Stomach (tissue), 19 donors: ENCODE measurements at places on chromosomes 16 and 17.

DNA sequence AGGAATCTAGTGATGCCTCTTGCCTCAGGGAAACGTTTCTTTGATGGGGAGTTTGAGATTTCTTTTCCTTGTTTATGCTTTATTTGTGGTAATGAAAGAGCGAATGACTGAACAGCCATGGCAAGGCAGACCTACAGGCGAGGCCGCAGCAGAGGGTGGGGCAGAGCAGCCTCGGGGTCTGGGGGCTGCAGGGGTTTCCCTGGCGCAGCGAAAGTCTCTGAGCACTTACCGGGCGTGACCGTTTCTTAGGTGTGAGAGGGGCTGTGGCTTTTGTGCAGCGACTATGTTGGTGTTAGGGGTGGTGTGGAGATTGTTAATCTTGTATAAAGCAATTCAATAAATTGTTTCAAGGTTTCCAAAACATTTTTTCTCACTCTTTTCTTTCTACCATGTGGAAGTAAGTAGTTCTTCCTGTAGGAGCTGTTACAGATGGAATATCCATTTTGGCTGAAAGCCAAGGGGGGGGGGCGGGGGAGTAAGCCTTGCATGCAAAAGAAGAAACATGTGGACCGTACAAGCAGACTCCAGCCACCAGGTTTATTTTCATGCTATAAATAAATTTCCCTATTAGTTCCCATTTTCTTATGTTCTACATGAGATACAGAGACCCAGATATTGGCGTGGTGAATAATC is 34.8 kb downstream of the UBN1 start:
- no peak for DNase-seq

GRCh38 chr16:27355610-27356009 is 41.8 kb downstream of the IL4R start:
- DNase-seq, result peak; percentile 33

DNA sequence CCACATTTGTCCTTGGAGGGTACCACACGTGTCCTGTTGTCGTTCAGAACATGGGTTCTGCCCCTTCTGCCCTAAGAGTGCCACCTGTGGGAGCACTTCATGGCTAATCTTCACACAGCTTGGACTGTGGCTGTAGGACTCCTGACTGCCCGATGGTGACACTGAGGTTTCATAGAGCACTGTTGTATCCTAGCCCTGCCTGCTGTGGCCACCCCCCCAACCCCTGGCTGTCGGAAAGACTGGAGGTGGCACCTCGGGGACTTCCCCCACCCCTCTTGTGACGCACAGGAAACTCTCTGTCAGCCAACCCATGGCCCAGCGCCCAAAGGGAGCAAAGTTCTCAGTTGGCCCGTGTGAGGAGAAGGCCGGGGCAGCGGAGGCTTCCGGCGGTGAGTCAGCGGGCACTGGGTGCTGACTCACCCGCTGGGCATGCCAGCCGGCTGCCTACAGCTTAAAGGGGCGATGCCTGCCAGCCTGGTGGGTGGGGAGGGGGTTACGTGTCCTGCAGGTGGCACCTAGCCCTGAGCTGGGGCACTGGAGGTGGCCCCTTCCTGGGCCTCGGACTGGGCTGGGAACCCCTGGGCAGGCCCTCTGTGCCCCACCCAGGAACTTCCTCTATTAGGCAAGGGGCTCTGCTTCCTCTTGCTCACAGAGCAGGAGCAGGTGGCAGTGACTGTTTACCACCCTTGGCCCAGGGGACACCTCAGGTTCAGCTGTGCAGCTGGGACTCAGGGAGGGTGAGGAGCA is 3.4 kb downstream of the MAP2K3 start:
- peak; percentile 99 for DNase-seq

DNA sequence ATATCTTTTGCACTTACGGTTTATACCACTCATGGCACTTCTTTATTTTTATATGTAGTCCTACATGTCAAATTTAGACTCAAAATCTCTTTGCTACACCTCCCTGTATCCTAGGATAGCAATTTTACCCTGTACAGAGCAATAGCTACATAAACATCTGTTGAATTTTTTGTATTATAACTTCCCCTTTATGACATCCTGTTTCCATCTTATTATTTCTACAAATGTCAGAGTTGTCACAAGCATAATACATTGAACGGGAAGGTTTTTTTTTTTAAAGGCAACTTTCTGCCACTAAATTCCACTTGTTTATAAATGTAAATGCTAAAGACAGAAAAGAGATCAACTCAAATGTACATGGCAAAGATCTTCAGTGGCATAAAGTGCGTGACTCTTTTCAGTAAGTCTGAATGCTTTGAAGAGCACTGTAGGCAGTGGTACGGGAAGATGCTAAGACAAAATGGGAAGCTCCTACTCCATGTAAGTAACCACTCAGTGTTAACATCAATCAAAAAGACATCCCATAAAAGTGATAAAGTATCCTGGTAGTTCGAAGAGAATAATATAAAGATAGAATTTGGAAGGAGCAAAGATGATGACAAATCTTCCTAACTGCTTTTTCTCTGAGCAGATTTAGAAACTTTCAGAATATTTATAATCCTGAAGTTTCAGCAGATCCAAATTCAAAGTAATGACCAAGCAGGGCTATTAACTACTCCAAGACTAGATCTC is 26.8 kb downstream of the GNA13 start:
- DNase-seq, result no peak

DNA sequence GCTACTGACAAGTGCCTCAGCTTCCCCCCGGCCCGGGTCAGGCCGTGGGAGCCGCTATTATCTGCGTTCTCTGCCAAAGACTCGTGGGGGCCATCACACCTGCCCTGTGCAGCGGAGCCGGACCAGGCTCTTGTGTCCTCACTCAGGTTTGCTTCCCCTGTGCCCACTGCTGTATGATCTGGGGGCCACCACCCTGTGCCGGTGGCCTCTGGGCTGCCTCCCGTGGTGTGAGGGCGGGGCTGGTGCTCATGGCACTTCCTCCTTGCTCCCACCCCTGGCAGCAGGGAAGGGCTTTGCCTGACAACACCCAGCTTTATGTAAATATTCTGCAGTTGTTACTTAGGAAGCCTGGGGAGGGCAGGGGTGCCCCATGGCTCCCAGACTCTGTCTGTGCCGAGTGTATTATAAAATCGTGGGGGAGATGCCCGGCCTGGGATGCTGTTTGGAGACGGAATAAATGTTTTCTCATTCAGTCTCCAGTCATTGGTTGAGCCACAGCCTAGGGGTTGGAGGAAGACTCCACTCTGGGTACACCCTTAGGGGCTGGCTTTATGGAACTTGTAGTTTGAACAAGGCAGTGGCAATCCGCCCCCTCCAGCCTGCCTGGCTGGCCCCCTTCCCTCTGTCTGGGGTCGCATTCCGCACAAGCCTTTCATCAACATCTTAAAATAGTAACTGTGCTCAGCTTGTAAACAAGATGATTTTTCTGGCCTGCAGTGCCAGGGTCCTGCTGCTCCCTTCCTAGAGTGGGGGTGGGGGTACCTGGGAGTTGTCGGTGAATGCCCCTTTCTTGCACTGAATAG is 4.1 kb downstream of the SYNGR2 start:
- DNase-seq, result peak; percentile 73

DNA sequence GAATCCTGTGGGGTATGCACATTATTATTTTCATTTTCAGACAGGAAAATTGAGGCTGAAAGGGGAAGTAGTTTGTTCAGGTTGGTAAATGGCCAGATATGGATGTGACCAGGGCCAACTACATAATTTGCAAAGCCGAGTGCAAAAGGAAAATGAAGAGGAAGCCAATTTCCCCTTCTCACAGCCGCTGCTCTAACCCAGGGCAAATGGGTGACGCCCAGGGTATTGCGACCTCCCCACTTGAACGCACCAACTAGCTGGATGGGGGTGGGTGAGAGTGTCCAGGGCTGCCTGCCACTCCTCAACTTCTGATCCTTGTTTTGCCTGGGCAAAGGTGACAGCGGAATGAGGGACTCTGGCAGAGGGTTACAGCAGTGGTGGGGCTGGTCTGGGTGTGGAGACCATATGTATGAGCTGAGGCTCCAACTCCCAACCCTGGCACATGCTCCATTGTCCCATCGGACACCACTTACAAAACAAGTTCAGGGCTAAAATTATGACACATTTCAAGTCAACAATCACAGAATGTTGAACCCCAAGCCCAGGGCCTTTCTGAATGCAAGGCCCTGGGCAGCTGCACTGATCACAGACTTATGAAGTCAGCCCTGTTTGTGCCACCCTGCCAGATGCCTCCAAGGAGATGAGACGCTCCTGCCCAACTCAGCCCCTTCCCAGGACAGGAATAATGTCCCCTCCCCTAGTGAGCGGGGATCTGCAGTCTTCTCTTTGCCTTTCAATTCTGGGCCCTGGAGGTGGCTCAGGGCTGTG is 1.7 kb downstream of the ANKRD40CL start:
- DNase-seq, result no peak

DNA sequence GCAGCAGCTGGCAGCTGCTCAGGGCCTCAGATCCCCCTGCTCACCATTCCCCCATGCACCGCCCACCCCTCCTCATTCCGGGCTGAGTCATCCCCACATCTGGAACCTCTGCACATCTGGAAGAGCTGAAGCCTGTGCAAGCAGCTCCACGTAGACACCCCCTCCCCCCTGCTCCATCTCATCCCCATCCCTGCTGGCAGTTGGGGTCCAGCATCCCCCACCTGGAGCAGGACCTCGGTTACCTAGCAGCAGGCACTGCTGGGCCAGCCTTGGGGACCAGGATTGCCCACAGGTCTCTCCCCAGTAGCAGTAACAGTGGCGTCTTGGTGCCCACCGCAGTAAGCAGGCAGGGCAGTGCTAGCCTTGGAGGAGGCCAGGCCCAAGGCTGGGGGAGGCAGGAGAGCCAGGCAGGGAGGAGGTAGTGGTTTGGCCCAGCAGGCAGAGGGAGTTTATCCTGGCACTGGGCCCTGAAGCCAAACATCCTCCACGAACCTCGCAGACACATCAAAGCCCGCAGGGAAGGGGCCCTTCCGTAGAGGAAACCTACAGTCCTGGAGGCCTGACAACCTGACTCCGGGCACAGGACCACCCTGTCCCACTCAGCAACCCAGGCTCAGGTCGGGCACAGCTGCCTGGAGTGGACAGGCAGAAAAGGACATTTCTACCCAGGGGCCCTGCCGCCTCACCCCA is 7.7 kb upstream of the TMEM92 start:
- DNase-seq, result peak; percentile 88

- DNase-seq, result no peak
Observed at GRCh38 chr16:31284926-31285325, 25.2 kb downstream of the ITGAM start.
